ENCODE measurements at places on chromosomes 7 and 10.

GRCh38 chr7:81780914-81781693 is 11.3 kb upstream of the HGF start:
- DNase-seq: no peak

GRCh38 chr10:23525406-23525805 is 86.5 kb downstream of the OTUD1 start:
- DNase-seq: no peak

- no peak for DNase-seq
These were observed 54.0 kb upstream of the MXI1 start for GRCh38 chr10:110153396-110153795.

DNA sequence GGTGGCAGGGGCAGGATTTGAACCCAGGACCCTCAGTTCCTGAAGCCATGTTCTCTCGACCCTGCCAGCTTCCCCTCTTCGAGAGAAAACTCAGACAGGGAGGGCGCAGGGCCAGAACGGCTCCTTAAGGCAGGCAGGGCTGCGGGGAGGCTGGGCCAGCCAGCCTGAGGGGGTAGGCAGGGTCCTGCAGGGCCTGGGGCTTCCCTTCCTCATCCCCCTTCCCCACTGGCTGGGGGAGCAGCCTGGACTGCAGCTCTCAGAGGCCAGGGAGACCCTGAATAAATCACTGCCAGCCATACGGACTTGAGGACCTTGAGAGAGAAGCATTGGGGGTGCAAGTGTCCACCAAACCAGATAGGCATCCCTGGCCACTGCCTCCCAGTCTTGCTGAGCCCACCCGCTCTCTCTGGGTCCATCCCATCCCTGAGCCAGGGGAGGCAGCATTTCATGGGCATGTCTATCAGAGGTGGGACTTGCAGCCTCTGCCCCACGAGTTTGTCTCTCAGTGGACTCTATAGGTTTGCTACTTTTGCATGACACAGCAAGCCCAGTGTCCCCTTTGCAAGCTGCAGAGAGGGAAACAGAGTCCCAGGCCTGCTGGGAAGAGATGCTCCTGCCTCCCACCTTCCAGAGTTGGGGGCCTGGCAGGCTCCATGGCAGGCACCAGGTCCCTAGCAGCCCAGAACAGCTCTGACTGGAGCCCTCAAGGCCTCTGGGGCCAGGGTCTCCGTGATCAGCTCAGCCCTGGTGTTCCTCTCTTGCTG is 70.9 kb downstream of the MYL10 start:
- DNase-seq: no peak

DNA sequence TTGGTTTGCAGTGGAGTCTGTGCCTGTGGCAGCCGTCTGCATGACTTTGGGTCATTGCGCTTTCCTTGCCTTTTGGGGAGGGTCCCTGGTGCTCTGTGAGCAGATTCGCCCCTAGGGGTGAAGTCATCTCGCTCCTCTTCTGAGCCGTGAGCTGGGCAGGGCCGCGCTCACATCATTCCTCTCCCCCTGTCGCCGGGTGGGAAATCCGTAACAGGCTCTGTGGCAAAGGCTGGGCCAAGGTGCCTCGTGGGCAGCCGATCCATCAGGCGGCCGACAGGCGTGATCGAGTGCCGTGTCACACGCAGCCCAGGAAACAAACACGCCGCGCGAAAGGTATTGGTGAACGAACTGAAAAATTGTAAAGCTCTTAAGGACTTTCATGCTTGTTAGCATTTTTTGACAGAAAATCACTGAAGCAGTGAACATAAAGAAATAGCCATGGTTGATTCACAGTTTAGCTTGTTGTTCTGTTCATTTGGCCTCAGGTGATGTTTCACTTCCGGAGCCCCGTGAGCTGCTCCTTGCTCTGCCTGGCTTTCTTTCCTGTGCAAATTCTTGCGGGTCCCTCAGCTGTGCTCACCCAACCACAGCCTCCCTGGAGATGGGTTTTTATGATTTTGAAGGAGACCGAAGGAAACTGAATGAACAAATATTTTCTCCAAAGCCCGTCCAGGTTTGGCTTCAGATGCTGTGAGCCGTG is 122.1 kb downstream of the NKX6-2 start:
- DNase-seq: no peak

DNA sequence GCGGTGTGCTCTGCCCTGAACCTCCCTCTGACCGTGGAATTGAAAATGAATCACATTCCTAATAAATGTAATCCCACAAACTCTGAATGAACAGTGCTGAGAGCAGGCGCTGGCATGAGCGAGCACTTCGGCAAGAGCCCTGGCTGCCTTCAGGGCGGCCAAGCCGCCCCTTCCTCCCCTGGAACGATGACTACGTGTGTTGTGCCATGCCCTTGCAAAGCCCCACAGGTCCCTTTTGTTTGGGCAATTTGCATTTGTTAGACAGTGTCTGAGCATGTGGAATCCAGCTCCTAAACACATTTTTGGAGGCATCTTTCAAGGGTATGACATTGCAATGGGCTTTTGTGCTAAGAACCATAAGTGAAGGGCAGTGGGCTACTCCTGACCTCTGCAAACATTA is 95.6 kb upstream of the MKI67 start:
- no peak for DNase-seq

DNA sequence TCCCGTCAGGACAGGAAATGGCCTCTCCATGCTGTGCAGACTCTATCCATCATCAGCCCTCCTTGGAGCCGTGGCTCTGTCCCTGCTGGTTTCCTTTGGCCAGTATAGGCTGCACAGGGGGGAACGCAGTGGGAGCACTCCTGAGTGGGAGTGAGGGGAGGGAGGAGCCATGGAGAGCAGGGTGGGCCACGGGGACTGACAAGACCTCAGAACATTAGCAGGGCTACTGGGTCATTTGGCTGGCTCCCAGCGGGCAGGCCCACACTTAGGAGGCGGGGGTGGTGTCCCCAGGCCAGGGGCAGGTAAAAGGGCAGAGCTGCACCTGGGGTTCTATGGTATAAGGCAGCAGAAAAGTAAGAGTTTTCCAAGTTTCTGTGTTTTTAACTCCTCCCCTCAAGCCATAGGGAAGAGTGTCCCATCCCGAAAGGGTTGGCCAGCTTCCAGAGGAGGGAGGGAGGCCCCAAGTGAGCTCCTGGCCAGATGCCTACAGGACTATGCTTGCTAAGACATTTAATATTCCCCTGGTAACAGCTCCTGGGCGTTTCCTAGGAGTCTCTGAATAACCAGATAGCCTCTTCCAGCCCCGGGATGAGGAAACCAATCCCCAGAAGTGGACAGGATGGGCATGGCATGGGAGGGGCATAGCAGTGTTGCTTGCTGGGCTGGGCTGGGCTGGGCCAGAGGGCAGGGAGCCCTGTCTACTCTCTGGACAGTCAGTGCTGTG is 5.5 kb upstream of the OPN4 start:
- DNase-seq: no peak

Data from stimulated activated CD4-positive, alpha-beta T cell treated with anti-CD3 and anti-CD28 coated beads, Interleukin-4, amount 100 ng/mL, for 1 hour (primary cell).